ENCODE measurements at places on chromosomes 4 and X.

GRCh38 chr4:182207830-182208396 is 35.3 kb upstream of the TENM3 start:
- DNase-seq = no peak

DNA sequence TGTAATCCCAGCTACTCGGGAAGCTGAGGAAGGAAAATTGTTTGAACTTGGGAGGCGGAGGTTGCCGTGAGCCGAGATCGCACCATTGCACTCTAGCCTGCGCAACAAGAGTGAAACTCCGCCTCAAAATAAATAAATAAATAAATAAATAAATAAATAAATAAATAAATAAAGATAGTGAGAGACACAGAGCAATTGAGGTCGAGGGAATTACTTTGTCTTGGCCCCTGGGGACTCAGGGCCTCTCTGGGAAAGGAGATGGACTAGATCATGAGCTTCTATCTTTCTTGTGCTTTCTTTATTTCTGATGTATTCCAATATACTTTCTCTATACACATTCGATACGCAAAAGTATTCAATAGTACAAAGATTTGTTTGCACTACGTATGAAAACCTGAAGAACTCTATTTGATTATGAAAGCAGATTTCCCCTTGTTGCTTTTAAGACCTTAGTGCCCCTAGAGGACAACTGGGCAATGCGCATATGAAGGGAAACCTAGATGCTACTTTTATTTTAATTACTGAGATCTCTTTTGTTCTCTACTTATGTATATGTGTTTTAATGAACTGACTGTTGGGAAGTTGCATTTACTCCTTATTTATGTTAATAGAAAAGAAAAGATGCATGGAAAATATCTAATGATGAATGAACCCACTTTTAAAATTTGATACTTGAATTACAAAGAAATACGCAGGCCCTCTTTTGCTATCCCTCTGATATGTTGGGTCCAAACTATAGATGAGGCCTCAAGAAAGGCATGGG is 12.8 kb upstream of the ELOVL6 start:
- no peak for DNase-seq

DNA sequence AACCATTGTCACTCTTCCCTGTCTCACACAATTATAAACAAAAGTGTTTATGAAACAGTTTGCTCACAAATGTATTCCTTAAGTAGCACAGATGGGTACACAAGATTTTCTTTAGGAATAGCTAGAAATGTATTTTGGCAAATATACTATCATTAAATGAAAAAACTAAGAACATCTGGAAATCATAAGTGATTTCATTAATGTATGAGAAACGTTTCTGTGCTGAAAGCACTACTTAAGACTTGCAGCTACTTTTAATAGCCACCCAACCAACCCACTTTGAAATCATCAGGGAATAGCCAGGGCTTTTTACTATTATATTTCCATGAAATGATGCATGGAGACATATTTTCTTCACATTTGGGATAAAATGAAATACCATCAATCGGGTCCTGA is 62.3 kb upstream of the NAP1L5 start:
- DNase-seq = no peak

GRCh38 chr4:3291969-3292570 is 751 bp upstream of the RGS12 start:
- no peak for DNase-seq

- no peak for DNase-seq
Observed at GRCh38 chr4:15322006-15322405, 105.8 kb upstream of the C1QTNF7 start.

DNA sequence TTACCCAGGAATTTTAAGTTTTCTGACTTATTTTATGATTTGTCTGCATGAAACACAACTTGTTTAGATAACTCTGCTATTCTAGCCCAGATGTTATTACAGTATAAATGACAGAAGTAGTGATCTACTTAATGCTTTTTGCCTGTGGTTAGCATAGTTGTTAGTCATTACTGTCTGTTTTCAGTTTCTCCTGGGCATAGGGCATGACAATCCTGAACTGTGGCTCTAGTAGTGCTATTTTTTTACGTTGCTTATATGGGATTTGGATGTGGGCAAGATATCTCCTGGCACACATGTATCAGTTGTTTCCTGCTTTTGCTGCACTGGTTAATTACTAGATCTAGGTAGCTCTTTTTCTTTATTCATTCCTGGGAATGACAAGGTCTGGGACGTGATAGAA is 1005.8 kb downstream of the PCDH18 start:
- no peak for DNase-seq

- DNase-seq = no peak
Observed at GRCh38 chr4:40164459-40164858, 32.4 kb upstream of the RHOH start.

- peak; percentile 19 for DNase-seq
Observed at GRCh38 chr4:122663814-122664610, 43.1 kb upstream of the IL21 start.

DNA sequence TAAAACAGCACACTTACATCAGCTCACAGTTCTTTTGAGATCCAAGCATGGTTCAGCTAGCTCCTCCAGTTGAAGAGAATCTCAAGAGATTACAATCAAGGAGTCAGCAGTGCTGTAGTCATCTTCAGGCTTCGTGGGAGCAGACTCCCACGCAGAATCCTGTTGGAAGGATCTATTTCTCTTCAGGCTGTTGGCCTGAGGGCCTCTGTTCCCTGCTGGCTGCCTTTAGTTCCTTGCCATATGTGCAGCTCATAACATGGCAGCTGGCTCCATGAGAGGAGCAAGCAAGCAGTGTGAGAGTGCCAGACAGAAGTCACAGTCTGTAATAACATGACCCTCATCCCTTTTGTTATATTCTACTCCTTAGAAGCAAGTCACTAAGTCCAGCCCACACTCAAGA is 168.6 kb downstream of the COX18 start:
- no peak for DNase-seq

GRCh38 chr4:115353370-115353769 is 239.9 kb upstream of the NDST4 start:
- no peak for DNase-seq

GRCh38 chr4:127574643-127575042 is 58.1 kb upstream of the INTU start:
- DNase-seq = no peak

DNA sequence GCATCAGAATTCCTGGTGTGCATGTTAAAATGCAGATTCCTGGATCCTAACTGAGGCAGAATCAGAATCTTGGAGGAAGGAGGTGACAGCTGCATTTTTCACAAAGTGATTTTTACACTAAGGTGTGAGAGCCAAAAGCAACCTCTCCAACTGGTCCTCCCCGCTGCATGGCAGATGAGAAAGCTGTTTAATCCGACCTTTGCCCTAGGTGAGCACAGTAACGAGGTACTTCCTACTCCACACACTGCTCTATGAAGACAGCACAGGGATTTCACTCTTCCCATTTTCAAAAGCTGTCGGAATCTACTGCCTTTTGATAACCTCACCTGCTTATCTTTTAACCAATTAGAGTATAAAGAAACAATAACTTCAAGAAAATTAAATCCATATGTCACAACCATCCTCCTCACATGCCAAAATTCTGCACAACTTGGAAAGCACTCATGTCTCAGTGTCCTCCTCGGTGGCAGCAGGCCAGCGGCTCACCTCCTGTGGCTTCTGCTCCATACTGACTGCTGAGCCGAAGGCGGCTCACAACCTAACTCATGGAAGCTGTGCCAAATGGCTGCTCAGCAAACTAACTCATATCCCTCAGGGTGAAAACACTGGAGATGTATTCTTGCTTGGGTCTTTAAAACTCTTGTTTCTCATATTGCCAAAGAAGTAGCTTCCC is 3.6 kb downstream of the CASP6 start:
- DNase-seq = no peak

GRCh38 chr4:4704267-4704666 is 155.2 kb upstream of the MSX1 start:
- DNase-seq = no peak

GRCh38 chr4:38111024-38111423 is 150.8 kb downstream of the PTTG2 start:
- no peak for DNase-seq

DNA sequence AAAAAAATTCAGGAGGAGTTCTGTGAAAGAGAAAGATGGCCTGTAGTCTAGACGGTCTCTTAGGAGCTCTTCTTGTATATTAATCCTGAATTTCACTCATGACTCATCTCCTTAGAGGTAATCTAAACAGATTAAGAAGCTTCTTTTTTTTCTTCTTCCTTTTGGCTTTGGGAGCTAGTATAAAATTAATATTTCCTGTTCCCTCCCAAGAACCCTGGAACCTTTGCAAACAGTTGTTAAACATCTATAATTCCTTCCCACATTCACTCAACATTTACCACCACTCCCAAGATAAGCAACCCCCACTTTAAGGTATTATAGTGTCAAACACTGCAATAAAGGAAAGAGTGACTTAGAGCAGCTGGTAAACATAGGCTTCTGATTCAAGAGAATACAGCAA is 146.4 kb upstream of the EDNRA start:
- no peak for DNase-seq

DNA sequence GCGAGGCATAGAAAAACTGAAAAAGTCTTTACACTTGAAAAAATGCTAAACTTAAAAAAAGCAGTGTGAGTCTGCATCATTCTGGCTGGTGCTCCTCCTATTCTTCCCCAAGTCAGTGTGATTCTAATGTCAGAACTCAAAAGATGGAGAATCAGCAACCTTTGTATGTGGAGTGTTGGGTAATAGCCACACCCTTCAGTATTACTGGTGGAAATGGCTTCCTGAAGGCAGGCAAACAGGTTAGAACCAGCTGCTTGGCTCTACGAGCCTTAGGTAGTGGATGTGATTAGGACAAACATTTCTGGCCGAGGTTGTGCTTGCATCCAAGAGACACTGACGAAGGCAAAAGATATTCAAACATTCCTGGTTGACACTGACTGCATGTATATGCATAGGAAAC is 353.4 kb upstream of the TACR3 start:
- DNase-seq = no peak

GRCh38 chr4:86319390-86319789 is 40.5 kb downstream of the MAPK10 start:
- no peak for DNase-seq

DNA sequence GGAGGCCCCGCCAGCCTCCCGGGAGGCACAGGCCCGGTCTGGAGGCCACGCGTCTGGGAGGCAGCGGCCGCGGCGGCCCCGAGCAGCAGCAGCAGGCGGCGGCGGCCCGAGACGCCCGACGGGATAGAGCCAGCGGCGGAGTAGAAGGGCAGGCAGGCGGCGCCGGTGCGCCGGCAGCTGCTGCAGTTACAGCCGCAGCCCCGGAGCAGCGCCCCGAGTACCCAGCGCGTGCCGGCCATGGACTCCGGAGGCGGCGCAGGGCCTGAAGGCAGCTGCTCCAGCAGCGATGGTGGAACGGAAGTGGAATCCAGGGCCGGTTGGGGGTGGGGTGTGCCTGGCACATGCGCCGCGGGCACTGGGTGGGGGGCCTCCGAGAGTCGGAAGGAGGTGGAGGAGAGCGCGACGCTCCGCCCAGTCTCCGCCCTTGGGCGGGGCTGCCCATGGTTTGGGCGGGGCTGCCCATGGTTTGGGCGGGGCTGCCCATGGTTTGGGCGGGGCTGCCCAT is at the start of gene GRSF1:
TSS of gene GRSF1 (minus strand) at position 302 of the 505 bp plus-strand sequence. CDS start at position 239, 63 bp downstream.
- peak; percentile 89 for DNase-seq

- no peak for DNase-seq
Observed at GRCh38 chr4:75087865-75088264, 154.9 kb downstream of the PARM1 start.

GRCh38 chrX:106415276-106415895 is 196.4 kb upstream of the RADX start:
- DNase-seq = peak; percentile 36

- DNase-seq = peak; percentile 66
Observed at GRCh38 chr4:38145033-38145678, 185.0 kb downstream of the PTTG2 start.

GRCh38 chr4:122842984-122843531 is 16.4 kb downstream of the FGF2 start:
- DNase-seq = no peak

GRCh38 chr4:15043226-15043625 is 40.9 kb downstream of the CPEB2 start:
- DNase-seq = no peak

- no peak for DNase-seq
Observed at GRCh38 chr4:7824218-7824617, 115.4 kb downstream of the AFAP1 start.

DNA sequence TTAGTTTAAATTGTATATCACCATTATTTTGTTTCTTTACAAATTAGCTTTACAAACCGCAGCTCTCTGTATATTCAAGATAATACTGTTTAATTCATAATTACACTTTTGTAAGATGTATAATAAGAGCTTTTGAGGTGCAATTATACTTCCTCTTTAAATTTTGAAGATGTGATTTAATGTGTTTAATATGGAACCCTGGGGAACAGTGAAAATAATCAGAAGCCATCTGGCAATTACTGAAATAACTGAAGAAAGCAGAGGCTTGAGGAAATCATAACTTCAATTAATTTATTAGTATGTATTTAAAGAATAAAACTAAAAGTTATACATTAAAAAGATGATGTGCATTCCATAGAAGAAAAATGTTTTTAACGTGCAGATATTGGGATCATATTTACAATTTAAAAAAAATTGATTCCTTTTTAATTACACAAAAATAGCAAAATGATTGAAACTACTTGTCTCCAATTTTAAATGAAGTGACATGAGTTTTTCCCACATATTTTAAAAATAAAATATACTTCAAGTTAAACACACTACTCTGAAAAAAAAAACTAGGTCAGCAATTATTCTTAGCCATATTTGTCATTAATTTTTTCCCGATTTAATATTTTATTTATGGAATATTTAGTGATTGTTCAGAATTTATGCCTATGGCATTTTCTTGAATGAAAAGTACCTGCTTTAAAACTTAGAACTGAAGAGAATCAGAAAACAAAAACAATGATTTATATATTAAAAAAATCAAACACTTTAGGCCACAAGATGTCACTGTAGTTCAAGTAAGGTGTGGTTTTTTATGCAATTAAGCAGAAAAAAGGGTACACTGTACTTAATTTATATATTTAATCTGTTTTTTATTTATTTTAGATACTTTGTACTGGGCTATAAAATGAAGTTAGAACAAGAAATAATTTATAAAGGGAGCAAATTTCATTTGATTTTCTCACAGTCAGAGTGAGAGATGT is 942.7 kb upstream of the NDST4 start:
- no peak for DNase-seq

DNA sequence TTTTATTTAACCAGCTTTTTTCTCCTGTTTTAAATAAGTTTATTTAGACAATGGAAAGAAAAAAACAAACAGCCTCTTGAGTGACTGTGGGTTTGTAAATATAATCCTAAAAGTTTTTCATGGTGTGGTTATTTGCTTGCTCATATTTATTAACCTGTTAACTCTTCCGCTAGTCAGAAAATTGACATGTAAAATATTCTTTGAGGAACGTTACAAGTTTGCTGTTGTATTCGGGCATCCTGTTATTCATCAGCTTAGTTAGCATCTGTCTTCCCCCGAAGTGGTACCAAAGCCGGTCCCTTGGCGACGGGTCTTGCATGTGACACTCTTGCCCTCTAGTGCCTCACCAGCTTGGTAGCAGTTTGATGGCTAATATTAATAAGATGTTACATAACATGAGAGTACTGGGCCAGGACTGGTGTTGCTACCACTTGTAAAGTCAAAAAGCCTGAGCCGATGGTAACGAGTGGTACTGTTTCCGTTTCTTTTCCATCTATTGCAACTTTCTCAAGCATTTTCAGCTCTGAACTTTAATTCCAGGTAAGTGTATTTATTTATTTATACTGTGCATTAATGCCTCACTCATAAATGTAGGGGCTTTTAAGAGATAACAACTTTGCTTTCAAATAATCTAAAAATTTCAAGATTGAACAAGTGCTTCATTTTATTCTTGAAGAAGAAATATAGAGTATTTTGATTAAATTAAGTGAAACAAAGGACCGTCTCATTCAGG is at the start of gene NDST3:
TSS of gene NDST3 (plus strand) at position 434 of the 733 bp plus-strand sequence. CDS start 19,425 bp downstream, outside the sequence.
- peak; percentile 79 for DNase-seq

Measured in retina (tissue), 1 donor.